ENCODE measurements at places on chromosomes 1 and 21.

- DNase-seq = no peak
These were observed 82.1 kb downstream of the KCND3 start for GRCh38 chr1:111907321-111907720.

DNA sequence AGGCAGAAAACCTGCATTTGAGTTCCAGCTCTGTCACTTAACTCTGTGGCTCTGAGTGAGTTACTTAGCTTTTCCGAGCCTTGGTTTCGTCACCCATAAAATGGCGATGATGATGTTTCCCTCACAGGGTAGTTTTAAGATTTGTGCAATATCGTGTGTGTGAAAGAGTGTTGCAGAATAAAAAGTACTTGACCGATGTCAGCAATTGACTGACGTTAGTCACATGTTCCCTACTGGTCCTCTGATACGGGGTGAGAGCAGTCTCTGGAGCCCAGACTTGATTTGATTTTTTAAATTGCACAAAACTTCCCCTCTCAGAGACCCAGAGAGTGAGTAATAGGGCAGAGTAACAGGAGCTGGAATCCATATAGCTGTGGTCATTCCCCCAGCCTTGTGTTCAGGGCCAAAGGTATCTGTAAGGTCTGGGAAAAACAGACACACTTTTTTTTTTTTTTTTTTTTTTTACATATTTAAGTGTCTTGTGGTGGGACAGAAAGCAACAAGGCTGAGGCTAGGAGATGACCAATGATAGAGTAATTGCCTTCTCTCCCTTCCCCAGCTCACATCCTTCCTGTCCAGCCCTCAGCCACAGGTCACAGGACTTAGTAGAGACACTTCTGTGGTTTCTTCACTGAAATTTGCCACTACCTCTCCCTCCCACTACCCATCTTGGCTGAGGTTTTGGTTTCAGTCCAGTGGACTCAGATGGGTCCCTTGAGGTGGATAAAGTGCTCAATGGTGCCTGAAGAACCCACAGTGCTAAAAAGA, 2.0 kb downstream of the FCER1G start:
- DNase-seq = no peak

GRCh38 chr1:201229095-201229494, 38.5 kb downstream of the IGFN1 start:
- DNase-seq = no peak

GRCh38 chr1:31413405-31414001, 490 bp downstream of the SERINC2 start:
- DNase-seq = no peak

- no peak for DNase-seq
These were observed 40.5 kb upstream of the HMCN1 start for GRCh38 chr1:185693654-185694053.

- DNase-seq = no peak
These were observed 1.1 kb upstream of the ARHGAP30 start for GRCh38 chr1:161070761-161071160.

- DNase-seq = no peak
These were observed 92.0 kb downstream of the ETS2 start for GRCh38 chr21:38897532-38898421.

GRCh38 chr1:185768371-185768770, 34.2 kb downstream of the HMCN1 start:
- DNase-seq = no peak

- DNase-seq = no peak
These were observed 179.6 kb downstream of the LMO4 start for GRCh38 chr1:87508247-87508787.

GRCh38 chr1:218255090-218255489, 30.0 kb upstream of the RRP15 start:
- DNase-seq = no peak

DNA sequence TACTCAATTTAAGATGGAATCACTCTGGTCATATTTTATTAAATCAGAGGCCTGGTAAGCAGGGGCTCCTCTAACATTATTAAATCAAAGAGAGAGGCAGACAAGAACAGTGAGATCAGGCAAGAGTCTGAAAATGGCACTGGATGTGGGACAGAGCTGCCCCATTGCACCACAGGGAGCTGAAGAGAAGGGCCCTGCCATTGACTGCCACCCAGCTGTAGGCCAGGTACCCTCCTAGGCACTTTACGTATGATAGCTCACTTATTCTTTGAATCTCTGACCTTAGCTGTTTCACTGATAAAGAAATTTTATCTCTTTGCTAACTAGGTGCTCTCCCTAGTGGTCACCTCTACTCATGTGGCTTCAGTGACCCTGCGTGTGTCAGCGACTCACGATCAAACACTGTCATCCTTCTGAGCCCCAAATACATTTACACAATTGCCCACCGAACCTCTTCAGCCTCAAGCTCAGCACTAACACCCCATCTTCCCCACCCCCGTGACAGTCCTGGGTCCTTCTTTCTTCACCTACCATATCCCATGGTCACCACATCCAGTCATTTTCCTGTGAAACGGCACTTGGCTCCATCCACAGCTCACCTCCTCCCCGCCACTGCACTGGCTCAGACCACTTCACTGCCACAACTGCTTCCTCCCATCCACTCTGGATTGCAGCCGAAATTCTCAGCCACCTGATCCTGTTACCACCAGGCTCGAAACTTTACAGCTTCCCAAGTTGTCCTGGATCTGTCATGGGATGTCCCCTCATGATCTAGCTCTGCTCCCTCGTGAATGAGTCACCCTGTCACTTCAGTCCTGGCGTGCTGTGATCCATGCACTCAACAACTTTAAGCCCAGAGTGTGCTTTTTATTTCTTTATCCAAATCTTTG, 97.3 kb upstream of the SYT6 start:
- DNase-seq = no peak

DNA sequence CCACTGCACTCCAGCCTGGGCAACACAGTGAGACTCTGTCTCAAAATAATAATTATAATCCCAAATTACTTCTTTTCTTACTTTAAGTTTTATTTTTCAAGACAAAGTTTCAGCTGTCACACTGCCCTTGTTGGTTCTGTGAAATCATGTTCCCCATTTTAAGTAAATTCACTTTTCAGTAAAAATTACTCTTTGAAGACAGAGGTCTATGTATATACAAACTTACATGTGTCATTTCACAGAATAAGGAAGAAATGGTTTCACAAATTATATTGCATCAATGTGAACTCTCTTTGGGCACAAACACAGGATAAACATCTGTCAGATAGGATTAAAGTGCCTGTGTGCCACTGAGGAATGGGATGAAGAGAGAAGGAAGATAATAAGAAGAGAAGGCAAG, 33.1 kb upstream of the ETS2 start:
- no peak for DNase-seq

DNA sequence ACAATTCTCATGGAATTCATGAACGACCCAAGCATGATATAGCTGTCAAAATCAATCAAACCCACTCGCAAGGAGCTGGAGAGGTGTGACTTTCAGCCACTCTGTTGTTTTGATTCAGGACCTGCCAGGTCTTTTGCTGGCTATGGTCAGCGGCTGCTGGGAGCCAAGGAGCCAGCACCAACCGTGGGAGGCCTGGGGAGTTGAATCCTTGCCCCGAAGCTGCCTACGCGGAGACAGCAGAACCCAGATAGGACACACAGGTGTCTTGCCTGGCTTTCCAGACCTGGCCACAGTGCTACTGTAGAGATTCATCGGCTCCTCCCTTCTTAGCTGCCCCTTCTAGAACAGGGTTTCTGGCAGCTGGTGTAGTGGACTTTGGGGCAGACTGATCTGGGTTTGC, 42.7 kb downstream of the ZSCAN20 start:
- no peak for DNase-seq

GRCh38 chr1:241525026-241525425, 5.5 kb upstream of the FH start:
- no peak for DNase-seq

DNA sequence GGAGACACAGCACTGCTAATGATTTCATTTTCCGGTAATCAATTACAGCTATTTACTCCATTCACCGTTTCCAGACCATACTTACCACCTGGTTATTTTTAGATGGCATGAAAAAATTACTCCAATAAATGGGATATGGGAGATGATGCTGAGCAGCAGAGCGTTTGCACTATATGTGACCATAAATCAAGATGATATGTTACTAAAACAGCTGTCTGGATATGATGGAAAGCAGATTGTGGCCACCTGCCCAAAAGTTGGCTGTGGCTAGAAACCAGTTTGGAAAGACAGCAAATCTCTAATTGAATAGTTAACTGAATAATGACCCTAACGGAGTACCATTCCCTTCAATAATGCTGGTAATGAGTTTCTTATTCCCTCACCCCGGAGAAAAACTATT, 22.5 kb upstream of the KCTD3 start:
- no peak for DNase-seq

GRCh38 chr1:15758953-15759661, 512 bp downstream of the FBLIM1 start:
- no peak for DNase-seq

DNA sequence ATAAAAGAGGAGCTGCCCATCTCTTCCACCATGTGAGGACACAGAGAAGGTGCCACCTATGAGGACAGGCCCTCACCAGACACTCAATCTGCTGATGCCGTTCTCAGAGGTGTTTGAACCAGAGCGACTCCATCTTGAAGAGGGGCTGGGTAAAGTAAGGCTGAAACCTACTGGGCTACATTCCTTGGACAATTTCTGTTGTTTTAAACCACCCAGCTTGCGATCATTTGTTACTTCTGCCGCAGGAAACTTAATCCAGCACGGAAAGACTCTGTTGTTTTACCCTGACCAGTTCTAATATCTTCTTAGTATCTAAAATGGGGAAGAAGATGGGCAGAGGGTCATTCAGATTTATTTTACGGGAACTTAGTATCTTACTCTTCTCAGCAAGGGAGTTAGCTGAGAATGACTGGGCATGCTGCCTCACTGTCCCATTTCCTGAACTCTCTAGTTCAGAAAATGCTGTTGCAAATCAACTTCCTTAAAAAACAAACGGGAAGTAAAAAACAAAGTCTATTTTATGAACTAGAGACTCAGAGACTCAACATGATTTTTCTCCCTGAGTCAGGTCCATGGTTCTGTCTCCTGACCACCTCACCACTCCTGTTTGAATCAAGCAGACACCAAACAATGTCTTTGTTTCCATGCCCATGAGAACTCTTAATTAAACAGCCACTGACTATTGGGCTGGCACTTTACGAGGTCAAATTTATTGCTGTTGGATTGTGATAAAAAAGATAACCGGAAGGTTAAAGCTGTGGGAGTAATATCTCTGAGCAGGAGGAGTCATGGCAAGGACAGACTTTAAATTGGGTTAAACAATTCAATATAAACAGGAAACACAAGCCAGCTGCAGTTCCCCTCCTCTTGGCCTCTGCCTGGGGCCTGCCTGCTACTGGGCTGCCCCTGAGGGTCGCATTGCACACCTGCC, 23.8 kb upstream of the IFNAR1 start:
- no peak for DNase-seq

DNA sequence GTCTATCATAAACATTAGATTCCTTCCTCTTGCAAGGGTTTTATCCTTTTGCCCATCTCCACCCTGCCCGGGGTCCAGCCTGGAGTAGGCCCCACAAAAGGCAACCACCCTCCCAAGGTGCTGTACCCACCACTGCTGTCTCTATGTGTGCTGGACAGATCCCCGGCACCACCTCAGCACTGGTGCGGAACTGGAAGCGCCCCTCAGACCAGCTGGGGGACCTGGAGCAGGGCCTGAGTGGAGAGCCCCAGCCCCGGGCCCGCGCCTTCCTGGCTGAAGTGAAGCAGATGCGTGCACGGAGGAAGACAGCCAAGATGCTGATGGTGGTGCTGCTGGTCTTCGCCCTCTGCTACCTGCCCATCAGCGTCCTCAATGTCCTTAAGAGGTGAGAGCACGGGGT, 5.9 kb downstream of the HCRTR1 start:
- DNase-seq = no peak

- DNase-seq = no peak
These were observed 423 bp downstream of the URB1 start for GRCh38 chr21:32392299-32392879.

GRCh38 chr1:107251839-107252238, 111.0 kb downstream of the NTNG1 start:
- no peak for DNase-seq

DNA sequence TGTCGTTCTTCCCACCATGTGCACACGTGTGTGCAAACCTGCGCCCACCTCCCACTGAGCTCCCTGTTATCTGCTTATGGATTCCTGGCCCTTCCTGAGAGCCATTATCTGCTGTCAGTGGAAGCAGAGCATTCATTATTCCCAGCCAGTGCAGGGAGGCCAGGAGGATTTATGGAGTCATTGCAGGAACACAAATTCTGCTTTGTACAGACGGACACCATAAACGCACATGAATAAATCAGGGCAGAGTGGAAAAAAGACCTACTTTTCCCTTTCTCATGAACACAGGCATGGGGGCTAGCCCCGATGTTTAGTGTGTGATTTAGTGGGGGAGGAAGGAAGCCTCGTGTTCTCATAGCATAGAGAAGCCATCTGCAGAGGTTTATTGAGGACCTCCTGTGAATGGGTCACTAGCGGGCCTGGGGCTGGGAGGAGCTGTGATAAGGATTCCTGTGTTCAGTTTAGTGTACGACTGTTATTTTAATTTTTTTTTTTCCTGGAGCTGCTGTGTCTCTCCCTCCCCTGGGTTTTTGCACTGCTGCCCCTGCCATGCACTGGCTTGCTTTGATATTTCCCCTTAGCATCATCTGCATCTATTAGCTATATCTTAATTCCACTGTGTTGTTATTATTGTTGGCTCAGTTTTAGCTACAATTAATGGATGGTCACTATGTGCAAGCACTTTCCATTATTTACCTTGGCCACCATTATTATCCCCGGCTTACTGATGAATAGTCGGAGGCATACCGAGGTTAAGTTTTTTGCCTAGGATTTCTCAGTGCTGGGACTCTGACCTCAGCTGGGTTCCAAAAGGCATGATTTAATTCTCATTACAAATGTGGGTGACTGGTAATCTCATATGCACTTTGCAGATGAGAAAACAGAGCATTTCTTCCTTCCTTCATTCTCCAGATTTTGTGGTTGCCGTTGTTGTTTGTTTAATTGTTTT, 33.0 kb downstream of the HUNK start:
- no peak for DNase-seq

DNA sequence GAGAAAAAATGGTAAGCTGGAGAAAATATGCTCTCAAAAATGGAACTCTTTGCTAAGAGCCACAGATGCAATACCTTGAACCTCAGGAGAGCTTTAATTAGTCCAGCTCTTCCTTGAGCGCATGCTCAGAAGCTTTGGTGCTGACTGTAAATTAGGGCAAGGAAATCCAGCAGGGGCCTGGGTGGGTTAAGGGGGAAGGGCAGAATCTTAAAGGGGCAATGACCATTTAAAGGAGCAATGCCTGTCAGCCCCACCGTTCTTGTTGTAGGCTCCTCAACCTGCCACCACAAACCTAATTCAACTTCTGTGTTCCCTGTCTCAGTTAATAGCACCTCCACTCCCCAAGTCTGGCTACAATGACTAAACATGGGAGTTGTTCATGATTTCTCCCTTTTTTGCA, 6.8 kb upstream of the SLC22A15 start:
- DNase-seq = no peak
